ENCODE measurements at places on chromosomes 3 and 15. TPM values are rescaled to one million over a fixed set of nuclear protein-coding genes. Genes with fewer than 3 reads are reported as not detected.

DNA sequence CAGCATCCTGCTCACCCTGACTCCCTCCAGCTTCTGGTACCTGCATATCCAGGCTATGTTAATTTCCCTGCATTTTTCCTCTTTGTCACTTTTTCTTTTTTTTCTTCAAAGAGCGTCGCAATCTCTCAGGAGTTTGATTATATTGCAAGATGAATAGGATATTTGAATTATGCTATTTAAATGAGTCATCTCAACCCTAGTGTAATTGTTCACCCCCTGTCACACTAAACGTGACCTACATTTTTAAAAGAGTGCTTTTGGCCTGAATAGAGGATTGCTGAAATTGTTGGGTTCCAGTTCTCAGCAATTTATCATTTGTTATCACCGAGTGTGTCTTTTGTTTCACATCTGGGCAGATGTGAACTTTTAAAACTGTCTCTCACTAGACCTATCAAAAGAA lies 294.7 kb downstream of the SOX2 start:
- DNase-seq: no peak

DNA sequence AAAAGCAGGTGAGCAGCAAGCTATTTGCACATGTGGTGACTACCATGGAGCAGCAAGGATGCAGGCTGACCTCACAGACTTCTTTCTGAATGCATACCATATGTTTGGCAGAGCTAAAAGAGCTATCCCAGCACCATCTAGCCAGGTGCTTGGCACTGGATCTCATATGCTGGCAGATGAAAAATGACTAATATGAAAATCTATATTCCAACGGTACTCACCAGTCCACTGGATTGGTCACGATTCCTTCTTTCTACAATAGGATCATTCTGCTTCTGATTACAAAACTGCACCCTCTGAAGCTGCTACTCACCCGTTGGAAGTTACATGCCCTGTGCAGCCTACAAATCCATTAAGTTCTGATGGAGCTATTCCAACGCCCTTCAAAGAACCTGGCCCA lies 714.3 kb upstream of the CFAP20DC start:
- DNase-seq: no peak

- DNase-seq: no peak
Measured at GRCh38 chr15:65268411-65268810, 18.3 kb downstream of the PARP16 start.

- no peak for DNase-seq
Measured at GRCh38 chr15:74182131-74182530, 8.6 kb downstream of the ISLR start.

DNA sequence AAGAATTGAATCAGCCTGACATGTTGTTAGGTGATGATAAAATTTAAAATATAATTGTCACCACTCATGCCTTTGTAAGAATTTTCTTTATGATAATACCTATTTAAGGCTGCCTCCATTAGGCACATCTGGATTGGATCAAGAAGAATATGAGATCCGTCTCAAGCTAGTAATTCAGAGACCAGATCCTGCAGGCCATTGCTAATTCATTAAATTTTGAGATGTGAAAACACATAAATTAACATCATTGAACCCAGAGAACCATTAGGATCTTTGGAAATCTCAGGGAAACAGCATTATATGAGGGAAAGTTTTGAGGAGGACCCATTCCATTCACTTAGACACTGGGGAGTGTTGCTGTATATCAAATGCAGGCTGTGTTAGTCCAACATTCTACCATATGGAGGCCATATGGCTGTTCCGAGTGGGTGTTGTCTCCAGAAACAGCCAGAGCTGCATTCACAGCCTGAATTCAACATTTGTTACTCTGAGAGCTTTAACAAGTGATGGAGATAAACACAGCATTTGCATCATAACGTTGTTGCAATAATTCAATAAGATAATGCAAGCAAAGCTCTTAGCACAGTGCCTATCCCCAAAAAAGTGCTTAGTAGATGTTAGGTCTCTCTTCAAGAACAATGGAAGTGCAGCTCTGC lies 67.4 kb downstream of the DTWD1 start:
- DNase-seq: no peak

DNA sequence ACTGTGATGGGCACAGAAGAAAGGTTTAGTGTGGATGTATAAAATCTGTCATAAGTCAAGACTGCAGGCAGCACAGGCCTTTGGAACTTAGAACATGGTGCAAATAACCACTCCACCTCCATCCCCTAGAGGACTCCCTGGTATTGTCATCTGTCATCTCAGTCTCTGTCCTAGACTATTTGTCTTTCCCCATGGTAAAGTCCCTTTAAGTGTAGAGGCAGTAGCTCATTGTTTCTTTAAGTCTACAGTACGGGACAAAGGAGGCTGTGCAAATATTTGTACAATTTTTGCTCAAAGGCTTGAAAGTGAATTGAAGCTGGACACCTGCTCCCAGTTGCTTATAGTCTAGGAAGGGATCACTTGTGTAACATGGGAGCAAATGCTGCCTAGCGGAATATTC lies 3.2 kb upstream of the PXYLP1 start:
- DNase-seq: no peak

- DNase-seq: no peak
Measured at GRCh38 chr3:42557854-42558253, 23.9 kb downstream of the SEC22C start.

DNA sequence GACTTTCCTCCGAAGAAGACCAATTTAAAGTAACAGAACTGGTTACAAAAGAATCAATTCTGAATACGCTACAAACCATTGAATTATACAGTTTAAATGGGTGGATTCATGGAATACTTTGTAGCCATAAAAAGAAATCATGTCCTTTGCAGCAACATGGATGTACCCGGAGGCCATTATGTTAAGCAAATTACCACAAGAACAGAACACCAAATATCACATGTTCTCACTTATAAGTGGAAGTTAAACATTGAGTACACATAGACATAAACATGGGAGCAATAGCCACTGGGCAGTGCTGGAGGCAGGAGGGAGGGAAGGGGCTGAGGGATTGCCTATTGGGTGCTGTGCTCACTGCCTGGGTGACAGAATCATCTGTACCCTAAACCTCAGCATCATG lies 61.3 kb downstream of the EDEM1 start:
- no peak for DNase-seq

SNTN gene
- not detected for total RNA-seq

ANKRD63 gene
- not detected for total RNA-seq

SPATA12 gene
- total RNA-seq: not detected

CAMKV gene
- not detected for total RNA-seq

GP5 gene
- 0.10 TPM for total RNA-seq

CCDC51 gene
- 9.2 TPM for total RNA-seq
